ENCODE measurements at places on chromosomes 2 and 18.

DNA sequence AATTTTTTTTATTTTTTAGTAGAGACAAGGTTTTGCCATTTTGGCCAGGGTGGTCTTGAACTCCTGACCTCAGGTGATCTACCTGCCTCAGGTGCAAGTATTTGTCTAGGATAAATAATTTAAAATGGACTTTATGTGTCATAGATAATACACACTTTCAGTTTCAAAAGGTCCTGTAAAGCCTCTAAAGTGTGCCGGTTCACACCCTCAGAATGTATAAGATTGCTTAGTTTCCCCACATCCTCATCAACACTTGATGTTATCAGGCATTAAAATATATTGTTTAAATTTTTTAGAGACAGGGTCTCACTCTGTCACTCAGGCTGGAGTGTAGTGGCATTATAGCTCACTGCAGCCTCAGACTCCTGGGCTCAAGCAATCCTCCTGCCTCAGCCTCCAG is 170.5 kb downstream of the ANKRD44 start:
- DNase-seq = no peak

DNA sequence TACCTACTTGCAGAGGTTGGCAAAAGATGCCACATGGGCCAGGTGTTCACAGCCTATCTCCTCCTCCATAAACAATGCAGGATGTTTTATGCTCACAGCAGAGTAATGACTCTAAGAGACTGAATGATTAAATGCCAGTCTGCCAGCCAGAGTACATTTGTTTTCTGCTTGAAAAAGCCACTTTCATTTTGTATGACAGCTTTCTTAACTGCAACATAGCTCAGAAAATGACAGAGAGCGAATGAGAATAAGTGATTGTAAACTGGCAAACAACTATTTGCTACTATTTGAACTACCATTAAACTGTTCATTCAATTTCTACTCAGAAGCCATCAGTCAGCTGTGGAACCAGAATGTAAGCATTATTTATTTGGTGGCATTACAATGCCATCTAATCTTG is 50.6 kb upstream of the DCC start:
- no peak for DNase-seq

DNA sequence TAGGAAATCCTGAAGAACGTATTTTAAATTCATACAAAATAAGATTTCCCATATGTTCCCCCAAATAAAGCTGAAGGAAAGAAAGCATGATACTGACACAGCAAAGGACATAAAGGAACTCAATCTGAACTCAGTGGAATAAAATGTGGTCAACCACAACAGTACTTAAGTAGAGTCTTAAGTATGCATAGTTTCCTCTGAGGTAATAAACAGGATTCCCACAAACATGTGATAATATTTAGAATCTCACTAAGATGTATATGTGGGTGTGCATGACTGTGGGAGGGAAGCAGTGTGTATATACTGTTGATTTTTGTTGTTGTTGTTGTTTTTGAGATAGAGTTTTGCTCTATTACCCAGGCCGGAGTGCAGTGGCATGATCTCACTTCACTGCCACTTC is 69.3 kb downstream of the NOL10 start:
- DNase-seq = no peak

DNA sequence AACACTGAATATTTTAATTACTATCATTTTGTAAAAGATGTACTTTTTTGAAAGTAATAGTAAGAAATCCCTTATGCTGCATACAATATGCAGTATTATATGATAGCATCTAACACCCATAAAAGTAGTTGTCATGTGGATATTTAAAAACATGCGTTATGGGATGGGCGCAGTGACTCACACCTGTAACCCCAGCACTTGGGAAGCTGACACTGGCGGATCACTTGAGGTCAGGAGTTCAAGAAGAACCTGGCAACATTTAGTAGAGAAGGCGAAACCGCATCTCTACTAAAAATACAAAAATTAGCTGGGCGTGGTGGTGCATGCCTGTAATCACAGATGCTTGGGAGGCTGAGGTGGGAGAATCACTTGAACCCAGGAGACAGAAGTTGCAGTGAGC is 88.9 kb downstream of the FEZ2 start:
- DNase-seq = no peak

DNA sequence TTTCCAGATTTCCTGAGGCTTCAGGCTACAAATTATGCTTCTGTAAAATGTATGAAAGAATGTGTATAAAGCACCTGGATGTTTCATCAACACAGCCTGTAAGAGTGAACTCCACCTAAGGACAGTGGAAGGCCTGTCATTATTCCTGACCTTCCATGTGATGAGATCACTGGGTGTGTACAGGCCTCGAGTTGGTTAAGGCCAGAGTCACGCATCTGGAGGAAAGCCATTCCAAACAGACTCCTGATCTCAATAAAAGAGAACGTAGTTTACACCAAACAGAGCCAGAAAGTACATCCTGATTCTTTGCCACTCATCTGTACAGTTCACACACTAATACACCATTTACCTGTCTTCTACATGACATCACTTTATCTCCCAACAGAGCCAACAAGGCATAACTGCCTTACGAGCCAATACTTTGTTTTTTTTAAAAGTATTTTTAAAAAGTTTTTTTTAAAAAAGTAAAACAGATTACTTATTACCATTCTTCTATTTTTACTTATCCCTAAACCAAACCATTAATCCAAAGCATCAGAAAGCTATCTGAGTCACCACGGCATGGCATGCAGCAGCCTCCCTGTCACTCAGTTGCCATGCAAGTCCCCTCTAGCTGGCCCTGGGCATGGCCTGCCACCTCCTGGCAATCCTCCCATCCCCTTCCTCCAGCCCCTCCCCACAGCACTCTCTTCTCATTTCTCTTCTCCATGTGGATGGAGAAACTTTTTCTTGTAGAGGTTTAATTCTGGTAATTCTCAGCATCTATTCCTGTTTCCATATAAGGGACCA is 78.8 kb upstream of the TFCP2L1 start:
- no peak for DNase-seq

- no peak for DNase-seq
Observed at GRCh38 chr2:212794471-212794870, 255.9 kb upstream of the ERBB4 start.

GRCh38 chr2:85283641-85284040 is 44.1 kb downstream of the TGOLN2 start:
- DNase-seq = no peak

DNA sequence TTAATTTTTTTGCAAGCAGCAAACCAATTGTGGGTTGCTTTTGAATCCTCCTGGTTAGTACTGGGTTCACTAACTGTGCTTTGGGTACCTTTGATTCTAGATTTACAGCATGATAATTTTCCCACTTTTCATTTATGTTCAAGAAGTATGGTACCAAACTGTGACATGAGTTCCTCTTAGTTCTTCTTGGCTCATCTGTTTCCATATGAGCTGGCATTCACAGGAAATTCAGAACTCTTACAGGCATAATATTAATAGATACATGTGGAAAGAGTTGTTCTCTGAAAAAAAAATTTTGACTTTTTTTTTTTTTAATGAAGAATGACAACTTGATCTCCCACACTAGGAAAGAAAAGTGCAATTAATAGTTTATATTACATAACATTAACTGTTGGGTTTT is 59.4 kb downstream of the FMNL2 start:
- no peak for DNase-seq

DNA sequence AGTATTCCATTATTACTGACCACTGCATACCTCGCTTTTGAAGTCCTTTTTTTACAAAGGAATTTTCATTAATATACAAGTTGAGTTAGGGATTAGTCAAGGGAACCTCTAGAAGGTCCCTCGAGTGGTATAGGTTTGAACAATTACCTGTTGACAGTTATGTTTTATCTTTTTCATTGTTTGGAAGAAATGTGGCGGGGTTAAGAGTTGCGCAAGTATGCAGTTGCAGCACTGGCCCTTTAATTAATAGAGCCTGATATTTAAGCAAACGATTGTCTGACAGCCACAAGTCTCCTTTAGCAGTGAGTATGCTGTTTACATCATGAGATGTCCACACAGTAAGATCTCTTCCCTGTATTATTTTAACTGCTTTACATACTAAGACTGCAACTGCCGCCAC is 24.3 kb downstream of the KYNU start:
- no peak for DNase-seq

- DNase-seq = no peak
Observed at GRCh38 chr18:61348230-61348629, 15.0 kb downstream of the CDH20 start.

DNA sequence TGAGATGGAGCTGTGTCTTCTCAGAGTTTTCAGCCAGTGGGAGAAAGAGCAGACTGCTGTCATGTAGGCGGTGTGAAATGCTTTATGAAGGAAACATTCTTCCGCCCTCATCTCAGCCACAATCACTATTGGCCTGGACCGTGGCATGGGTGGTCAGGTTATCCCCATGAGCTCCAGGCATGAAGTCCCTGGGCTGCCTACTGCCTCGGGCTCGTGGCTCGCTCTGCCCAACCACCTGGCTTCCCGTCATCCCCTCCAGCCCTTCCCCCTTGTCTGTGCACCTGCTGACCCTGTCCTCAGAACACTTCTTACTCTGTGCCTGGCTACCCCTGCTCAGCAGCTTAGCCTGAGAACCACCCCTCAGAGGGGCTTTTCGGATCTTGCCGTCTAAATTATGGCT is 15.5 kb downstream of the COLEC11 start:
- DNase-seq = no peak

- no peak for DNase-seq
Observed at GRCh38 chr2:203886661-203887151, 19.1 kb downstream of the CTLA4 start.

DNA sequence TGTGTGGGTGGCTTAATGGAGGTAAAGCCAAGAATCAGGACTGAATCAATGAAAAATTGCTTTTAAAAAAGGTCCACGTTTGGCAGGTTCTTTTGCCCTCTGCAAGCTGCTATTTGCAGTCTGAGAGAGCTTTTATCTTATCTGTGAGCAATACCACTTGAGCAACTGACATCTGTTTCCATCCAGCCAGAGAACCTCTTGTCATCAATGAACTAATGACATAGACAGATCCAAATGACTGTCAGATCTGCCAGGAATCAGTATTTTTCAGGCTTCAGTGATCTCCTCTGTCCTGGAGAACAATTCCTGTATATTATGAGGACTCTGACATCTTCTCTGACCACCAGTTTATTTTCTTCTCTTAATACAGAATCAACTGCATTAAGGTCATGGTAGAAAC is 608.1 kb downstream of the LRP1B start:
- no peak for DNase-seq
